Left ventricle myocardium inferior (tissue), 1 donor: ENCODE measurements at places on chromosomes 1 and 21. TPM values are rescaled to one million over a fixed set of nuclear protein-coding genes. Genes with fewer than 3 reads are reported as not detected.

DNA sequence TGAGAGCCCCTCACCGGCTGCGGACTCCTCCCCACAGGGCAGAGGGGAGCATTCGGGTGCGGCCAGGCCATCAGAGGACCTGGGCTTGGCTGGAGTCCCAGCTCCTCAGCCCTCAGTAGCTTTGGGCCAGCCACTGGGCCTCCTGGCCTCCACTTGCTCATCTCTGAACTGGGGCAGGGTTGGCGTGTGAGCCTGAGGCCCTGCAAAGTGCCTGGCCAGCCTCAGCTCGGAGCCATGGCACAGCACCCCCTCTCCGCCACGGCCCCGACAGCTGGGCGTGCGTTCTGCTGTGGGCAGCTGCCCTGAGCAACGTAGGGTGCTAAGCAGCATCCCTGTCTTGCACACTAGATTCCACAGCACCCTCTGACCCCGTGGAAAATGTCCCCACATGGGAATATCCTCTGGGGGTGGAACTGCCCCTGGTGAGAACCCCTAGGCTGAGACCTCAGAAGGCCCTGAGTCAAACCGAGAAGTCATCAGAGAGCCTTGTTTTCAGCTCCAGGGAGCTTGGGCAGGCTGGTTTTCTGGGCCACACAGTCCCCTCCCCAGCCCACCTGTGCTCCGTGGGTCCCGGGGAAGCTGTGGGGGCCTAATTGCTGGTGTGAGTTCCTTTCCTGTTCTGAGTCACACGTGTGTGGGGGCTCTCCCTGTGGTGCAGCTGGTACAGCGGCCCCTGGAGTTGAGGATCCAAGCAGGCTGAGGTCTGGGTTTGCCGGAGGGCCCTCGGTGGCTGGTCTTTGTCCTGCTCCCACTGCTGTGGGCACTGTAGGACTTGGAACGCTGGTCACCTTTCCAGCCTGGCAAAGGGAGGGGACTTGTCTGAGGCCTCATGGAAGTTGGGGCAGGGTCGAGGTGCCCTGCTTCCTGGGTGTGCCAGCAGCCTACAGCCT lies 24.5 kb downstream of the TP73 start:
- peaks cover 44% of the 10 kb centered on the region for H3K27me3 ChIP-seq
- H3K4me3 ChIP-seq, result no peak overlapping the region
- peaks cover 9% of the 10 kb centered on the region for H3K4me1 ChIP-seq
- H3K27ac ChIP-seq, result no peak overlapping the region

The S100A5 gene
- not detected for total RNA-seq

GRCh38 chr1:41449326-41449921 lies 35.1 kb downstream of the EDN2 start:
- no peak overlapping the region for H3K4me3 ChIP-seq
- H3K36me3 ChIP-seq, result no peaks in the 10 kb centered on the region
- H3K27ac ChIP-seq, result no peak overlapping the region
- H3K27me3 ChIP-seq, result no peaks in the 10 kb centered on the region
- H3K4me1 ChIP-seq, result peaks cover 28% of the 10 kb centered on the region

- H3K27me3 ChIP-seq, result no peaks in the 10 kb centered on the region
- DNase-seq, result no peak
- H3K27ac ChIP-seq, result no peak overlapping the region
- no peaks in the 10 kb centered on the region for H3K36me3 ChIP-seq
Observed at GRCh38 chr21:34369741-34370140, 5.6 kb upstream of the SMIM11 start.

DNA sequence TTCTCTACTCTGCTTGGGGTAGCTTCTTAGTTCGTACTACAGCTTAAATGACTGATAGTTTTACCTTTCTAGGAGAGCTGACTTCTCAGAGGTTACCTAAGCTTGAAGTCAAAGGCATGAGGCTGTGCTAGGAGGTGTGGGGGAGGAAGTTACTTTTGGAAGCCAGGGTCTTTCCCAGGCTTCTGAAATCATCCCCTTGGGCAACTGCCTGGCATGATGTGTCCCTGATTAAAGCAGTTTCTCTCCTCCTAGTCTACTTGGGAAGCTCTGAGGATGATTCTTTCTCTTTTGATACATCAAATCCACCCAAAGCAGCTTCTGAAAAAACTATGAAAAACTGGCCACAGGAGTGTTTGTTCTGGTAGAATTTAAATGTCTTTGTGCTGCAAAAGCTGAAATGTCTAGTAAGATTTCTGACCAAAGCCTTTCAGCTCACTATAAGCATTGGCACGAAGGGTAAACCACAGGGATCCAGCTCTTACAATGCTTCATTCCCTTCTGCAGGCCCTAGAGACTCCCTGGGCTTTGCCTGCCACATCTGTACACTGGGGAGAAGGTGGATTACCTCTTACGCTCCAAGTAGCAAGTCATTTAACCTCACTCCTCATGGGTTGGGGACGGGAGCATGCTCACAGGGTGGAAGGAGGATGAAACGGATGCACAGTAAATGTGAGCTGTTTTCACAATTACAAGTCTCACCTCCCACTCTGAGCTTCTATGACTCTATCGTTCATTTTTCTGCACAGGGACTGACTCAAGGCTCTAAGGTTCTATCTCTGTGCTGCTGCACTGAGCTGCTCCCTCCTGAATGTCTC lies 59.6 kb downstream of the RUNX1 start:
- H3K4me3 ChIP-seq, result no peak overlapping the region
- no peak overlapping the region for H3K27ac ChIP-seq
- H3K36me3 ChIP-seq, result no peaks in the 10 kb centered on the region
- H3K4me1 ChIP-seq, result no peaks in the 10 kb centered on the region
- DNase-seq, result no peak

The RORC gene
- total RNA-seq, result 10.3 TPM

The MYOM3 gene
- 440 TPM for total RNA-seq

The LRRC71 gene
- total RNA-seq, result 0.27 TPM

DNA sequence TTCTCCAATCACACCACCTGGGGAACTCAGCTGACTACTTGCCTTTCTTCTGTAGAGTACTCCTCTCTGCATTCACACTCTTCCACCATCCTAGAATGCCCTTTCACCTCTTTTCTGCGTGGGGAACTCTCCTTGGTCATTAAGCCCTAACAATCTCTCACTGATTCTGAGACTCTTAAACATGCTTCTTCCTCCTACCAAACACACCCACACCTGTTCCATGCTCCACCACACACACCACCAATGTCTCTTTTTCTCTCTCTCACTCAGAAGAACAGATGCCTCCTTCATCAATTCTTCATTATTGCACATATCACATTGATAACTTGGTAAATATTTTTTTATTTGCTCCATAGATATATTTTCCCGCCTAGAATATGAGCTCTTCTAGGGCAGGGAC lies 53.6 kb downstream of the WARS2 start:
- no peaks in the 10 kb centered on the region for H3K27me3 ChIP-seq
- peaks cover 15% of the 10 kb centered on the region for H3K4me1 ChIP-seq
- no peak overlapping the region for H3K27ac ChIP-seq
- H3K36me3 ChIP-seq, result no peaks in the 10 kb centered on the region

The RNU1-4 gene
- total RNA-seq, result 6,072 TPM

DNA sequence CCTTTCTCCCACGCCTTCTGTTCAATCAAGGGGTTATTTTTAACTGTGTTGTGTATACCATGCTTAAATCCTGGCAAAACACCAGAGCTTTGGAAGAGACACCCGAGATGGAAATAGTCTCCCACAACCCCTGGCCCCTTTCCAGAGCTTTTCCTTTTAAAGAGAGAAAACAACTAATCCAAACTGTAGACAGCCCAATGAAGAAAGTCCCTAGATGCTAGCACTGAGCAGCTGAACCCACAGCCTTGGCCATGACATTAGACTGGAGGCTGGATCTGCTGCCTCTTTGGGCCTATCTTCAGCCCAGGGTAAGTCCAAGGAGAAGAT lies 64.9 kb upstream of the ARTN start:
- H3K27ac ChIP-seq, result peak overlapping the region; percentile 59
- H3K4me3 ChIP-seq, result no peak overlapping the region

GRCh38 chr1:202281316-202282024 lies 60.3 kb downstream of the UBE2T start:
- no peak for DNase-seq
- H3K27me3 ChIP-seq, result no peaks in the 10 kb centered on the region
- no peaks in the 10 kb centered on the region for H3K36me3 ChIP-seq
- peaks cover 16% of the 10 kb centered on the region for H3K4me1 ChIP-seq

The CFHR4 gene
- total RNA-seq, result not detected

The MMEL1 gene
- total RNA-seq, result 0.82 TPM

The TMPRSS2 gene
- total RNA-seq, result not detected

DNA sequence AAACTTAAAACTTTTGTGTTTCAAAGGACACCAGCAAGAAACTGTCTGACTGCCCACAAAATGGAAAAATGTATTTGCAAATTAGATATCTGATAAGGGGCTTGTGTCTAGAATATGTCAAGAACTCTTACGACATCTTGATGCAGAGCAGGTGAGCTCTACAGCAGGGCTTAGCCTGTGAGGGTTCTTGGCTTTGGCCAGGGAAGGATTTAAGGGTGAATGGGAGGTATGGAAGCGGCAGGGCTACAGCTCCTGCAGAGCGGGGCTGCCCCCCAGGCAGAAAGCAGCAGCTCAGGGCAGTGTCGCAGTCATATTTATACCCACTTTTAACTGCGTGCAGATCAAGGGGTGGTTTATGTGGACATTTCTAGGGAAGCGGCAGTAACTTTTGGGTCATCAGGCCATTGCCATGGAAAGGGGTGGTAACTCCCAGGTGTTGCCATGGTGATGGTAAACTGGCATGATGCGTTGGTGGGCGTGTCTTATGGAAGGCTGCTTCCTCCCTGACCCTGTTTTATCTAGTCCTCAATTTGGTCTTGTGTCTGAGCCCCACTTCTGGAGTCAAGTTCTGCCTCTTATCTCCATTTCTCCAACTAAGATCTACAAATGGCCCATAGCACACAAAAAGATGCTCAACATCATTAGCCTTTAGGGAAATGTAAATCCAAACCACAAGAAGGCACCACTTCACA lies 23.2 kb downstream of the MORN1 start:
- no peaks in the 10 kb centered on the region for H3K36me3 ChIP-seq
- H3K4me1 ChIP-seq, result no peaks in the 10 kb centered on the region
- H3K4me3 ChIP-seq, result no peak overlapping the region
- no peak for DNase-seq
- no peaks in the 10 kb centered on the region for H3K27me3 ChIP-seq
- H3K27ac ChIP-seq, result no peak overlapping the region

DNA sequence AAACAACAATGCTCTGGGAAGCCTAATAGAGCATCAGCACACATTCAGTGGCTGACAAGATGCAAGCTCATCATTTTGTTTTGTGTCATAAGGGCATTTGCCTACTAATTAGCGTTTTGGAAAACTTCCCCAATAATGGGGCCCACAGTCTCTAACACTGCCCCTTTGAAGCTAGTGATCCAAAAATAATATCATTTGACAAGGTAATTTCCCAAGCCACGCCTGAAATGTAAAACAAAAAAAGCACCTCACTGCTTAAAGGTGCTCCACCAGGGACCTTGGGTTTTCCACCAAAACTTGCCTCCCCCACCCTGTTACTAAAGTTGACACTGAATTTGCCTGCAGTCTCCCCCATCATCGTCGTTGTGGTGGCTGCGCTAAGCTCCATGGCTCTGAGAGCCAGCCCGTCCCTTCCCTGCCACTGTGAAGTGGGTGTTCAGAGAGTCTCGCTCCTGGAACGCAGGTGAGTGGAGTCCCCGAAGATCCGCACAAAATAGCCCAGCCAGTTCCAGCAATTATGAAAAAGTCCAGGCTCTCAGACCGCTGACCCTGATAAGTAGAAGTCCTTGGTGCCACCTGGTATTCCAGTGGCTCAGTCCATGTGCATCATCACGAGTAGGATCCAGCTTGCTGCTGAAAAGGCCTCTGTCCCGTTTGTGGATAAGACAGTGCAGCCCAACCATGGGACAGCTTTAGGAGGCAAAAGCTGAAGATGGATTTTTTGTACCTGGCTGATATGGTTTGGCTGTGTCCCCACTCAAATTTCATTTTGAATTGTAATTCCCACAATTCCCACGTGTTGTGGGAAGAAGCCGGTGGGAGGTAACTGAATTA lies 52.2 kb downstream of the RAB3GAP2 start:
- no peaks in the 10 kb centered on the region for H3K36me3 ChIP-seq
- no peak overlapping the region for H3K27ac ChIP-seq
- H3K4me1 ChIP-seq, result peaks cover 29% of the 10 kb centered on the region
- no peak overlapping the region for H3K4me3 ChIP-seq
- H3K27me3 ChIP-seq, result no peaks in the 10 kb centered on the region

DNA sequence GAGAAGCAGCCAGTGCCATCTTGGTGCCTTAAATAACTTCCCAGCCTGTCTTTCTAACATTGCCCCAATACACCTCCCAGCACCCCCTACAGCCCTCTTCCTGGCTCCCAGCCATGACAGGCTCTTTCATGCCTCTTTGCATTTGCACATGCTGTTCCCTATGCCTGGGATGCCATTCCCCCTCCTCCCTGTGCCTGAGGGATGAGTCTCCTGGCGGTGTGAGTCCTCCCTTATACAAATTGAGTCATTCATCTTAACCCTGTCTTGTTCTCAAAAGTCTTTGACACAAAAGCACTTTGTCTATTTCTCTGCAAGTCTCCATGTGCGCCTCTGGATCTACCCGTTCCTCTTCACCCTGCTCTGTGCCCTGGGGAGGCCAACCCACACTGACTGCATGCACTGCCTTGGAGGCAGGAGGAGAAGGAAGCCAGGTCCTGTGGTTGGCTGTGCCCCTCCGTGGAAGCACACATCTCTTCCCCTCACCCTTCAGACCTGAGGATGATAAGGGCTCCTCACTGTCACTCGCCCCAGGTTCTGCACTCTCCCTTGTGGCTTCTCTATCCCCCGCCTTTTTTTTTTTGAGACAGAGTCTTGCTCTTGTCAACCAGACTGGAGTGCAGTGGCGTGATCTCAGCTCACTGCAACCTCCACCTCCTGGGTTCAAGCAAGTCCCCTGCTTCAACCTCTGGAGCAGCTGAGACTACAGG lies 25.1 kb downstream of the CDCP2 start:
- no peaks in the 10 kb centered on the region for H3K4me1 ChIP-seq
- DNase-seq, result no peak
- no peak overlapping the region for H3K27ac ChIP-seq
- no peaks in the 10 kb centered on the region for H3K36me3 ChIP-seq
- H3K27me3 ChIP-seq, result no peaks in the 10 kb centered on the region

- H3K27ac ChIP-seq, result no peak overlapping the region
- peak; percentile 47 for DNase-seq
- H3K4me3 ChIP-seq, result no peak overlapping the region
Observed at GRCh38 chr1:202304375-202304774, 37.4 kb downstream of the UBE2T start.

GRCh38 chr1:12615865-12616708 lies 1.9 kb downstream of the DHRS3 start:
- H3K4me1 ChIP-seq, result peaks cover 88% of the 10 kb centered on the region
- no peaks in the 10 kb centered on the region for H3K27me3 ChIP-seq
- peak overlapping the region; percentile 97 for H3K27ac ChIP-seq
- DNase-seq, result peak; percentile 74
- H3K4me3 ChIP-seq, result peak overlapping the region; percentile 94
